ENCODE measurements at places on chromosomes 4 and X. TPM values are rescaled to one million over a fixed set of nuclear protein-coding genes. Genes with fewer than 3 reads are reported as not detected.

MTNR1A gene
- total RNA-seq = 0.63 TPM

PPP1R2C gene
- not detected for total RNA-seq

PRSS12 gene
- total RNA-seq = 88.3 TPM

L1CAM gene
- total RNA-seq = 195 TPM

P2RY4 gene
- total RNA-seq = 0.63 TPM

RBMXL3 gene
- total RNA-seq = not detected

BCAP31 gene
- total RNA-seq = 43.8 TPM

CCKAR gene
- total RNA-seq = 0.31 TPM

ARSJ gene
- total RNA-seq = 0.31 TPM

OTUD6A gene
- total RNA-seq = not detected

PAGE2B gene
- not detected for total RNA-seq

FBXO8 gene
- 25.0 TPM for total RNA-seq

ASMTL gene
- 14.4 TPM for total RNA-seq

IRF2 gene
- 11.3 TPM for total RNA-seq

All from parietal lobe (tissue), 2 donors.